ENCODE measurements at places on chromosomes 3 and 15. TPM values are rescaled to one million over a fixed set of nuclear protein-coding genes. Genes with fewer than 3 reads are reported as not detected.

Gene IL12A
- total RNA-seq = 0.43 TPM

Gene HYAL2
- total RNA-seq = 76.5 TPM

Gene NTRK3
- not detected for total RNA-seq

Gene SPRED1
- total RNA-seq = 22.6 TPM

Gene ABHD17C
- total RNA-seq = 25.6 TPM

Gene NDUFB4
- 27.8 TPM for total RNA-seq
